ENCODE measurements at places on chromosomes 3 and 15.

- no peak for DNase-seq
Observed at GRCh38 chr15:69144530-69144929, 15.9 kb upstream of the GLCE start.

DNA sequence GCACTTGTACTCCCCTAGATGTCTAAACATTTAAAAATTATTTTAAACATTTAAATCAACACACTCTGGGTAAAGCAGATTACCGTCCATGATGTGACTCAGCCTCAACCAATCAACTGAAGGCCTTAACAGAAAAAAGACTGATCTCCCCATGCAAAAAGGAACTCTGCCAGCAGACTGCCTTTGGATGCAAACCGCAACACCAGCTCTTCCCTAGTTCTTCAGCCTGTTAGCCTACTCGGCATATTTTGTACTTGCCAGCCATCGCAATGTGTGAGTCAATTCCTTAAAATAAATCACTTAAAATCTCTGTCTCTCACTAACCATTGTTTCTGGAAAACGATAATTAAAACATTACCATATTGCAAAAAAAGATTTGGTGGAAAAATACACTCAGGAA lies 375.9 kb downstream of the RSL24D1 start:
- no peak for DNase-seq

DNA sequence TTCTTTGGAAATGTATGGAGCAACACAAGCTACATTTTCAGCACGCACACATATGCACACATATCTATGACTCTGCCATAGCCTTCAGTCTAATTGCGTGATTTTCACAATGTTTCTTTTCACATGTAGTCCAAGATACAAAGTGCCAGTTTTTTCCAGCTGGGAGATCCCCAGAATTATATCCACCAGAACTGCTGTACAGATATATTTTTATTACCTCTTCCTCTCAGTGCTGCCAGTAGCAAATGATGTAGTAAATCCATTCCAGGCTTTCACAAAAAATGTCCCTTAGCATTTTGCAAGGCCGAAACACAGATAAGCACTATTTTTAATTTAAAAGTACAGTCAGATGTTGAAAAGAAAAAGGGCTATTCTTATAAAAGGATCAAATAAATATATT lies 719.8 kb upstream of the SEMA6D start:
- DNase-seq = no peak

- DNase-seq = no peak
Observed at GRCh38 chr15:86392296-86392695, 312.6 kb downstream of the AGBL1 start.

- DNase-seq = peak; percentile 23
Observed at GRCh38 chr3:73215281-73215680, 153.8 kb downstream of the EBLN2 start.

- no peak for DNase-seq
Observed at GRCh38 chr15:83842281-83842680, 188.4 kb downstream of the ADAMTSL3 start.

DNA sequence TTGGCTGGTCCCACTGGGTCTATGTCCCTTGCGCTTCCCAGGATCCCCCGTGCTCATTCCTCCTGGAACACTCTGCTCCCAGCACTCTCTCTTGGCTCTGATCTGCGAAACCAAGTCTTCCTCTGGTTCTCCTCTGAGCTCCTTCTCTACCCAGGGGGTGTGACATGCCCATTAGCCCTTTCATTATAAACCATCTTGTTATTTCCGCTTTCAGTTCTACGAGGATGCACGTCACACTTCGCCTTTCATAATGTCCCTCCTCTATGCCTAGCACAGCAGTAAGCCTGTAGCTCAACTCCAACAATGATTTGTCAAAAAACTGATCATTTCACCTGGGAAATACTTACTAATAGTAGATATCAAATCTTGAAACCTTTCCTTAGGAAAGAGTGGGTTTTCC lies 52.0 kb upstream of the RAD18 start:
- DNase-seq = no peak

GRCh38 chr15:36972704-36973103 lies 127.6 kb downstream of the MEIS2 start:
- DNase-seq = no peak
